ENCODE measurements at places on chromosomes 1 and 21.

DNA sequence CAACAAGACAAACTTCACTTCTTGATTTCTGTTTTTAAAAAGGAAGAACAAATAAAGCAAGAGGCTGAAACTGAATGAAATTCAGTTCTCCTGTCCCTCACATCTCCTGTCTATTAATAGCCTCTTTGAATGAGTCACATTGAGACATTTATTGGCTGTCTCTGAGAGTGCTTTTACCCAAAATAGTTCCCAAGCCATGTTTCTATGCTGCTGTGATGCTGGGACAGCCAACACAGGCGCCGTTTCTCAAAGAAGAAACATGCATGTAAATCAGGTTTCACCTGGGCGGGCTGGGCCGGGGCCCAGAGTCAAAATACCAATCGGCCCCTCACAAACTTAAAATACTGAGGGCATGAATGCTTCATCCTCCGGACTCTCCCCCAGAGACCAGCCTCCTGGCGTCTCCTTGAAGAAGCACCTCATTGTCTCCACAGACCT, 105.2 kb downstream of the EDEM3 start:
- peak; percentile 40 for DNase-seq

DNA sequence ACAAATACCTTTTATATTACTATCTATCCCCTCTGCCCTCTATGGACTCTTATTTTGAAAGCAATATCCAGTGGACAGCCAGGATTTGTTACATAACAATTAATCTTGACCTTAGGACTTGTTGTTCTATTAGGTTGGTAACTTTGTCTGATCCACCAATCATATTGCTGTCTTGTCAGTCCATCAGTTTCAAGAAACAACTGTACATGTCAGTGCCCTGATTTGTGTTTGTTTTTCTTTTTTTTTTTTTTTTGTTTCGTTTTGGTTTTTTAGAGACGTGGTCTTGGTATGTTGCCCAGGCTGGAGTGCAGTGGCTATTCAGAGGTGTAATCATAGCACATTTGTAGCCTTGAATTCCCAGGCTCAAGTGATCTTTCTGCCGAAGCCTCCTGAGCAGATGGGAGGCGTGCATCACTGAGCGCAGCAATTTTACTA, 1.5 kb upstream of the SCP2 start:
- no peak for DNase-seq

DNA sequence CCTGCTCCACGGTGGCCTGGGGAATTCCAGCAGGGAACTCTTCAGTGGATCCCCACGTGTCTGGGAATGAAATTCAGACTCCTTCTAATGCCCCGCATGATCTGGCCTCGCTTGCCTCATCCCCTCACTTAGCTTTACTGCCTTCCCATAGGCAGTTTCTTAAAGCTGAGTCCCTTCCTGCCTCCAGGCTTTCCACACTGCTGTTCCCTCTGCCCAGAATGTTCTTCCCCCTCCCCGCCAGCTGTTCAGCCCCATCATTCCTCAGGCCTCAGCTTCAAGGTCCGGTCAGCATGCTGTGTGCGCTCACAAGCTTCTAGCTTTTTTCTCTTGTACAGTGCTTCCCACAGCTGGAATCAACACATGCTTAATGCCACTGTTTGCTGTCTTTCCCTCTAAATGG, 54.9 kb upstream of the WASF2 start:
- no peak for DNase-seq

DNA sequence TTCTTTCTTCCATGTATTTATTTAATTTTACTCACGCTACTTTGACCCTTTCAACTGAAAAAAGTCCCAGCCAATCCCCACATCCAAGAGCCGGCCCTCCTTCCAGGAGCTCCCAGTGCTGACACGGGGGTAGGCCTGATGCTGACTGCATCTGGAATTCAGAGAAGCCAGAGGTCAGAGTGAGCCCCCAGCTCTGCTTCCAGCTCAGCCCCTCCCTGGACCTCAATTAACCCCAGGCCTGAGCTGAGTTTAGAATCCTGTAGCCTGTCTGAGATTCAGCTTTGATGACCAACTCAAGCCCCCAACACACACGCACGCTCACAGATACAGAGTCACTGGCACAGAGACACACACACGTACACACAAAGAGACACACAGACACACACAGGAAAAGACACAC, 247.9 kb downstream of the NPHP4 start:
- DNase-seq, result no peak

GRCh38 chr1:206965781-206966180, 4.5 kb downstream of the FCAMR start:
- DNase-seq, result no peak

DNA sequence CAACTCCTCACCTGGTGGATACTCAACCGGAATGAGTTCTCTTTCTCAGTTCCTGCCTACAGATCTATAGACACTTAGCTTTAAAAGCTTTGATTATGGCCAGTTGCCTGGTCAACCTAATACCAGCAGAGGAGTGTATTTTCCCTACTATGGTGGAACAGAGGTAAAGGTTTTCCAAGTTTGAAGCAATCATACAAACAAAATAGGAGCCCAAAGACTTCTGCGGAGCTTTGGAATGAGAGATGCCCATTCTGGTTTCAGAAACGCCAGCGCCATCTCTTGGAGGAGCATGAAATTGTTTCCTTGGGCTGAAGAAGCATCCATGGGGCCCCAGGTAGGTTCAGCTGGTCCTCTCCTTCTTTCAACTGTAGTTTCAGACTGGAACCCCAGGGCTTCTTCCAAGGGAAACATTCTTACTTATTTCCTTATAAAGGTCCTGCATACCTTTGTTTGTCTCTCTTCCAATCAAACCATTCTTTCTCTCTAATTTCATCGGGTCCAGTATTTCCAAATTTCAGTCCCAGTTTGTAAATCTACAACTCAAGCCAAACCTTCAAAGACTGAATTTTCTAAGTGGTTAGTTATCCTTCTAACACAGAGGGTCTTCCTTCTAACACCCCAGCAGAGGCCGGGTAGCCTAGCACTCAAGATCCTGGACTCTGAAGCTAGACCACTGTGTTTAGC, 95.9 kb downstream of the KCNJ15 start:
- DNase-seq, result peak; percentile 66

DNA sequence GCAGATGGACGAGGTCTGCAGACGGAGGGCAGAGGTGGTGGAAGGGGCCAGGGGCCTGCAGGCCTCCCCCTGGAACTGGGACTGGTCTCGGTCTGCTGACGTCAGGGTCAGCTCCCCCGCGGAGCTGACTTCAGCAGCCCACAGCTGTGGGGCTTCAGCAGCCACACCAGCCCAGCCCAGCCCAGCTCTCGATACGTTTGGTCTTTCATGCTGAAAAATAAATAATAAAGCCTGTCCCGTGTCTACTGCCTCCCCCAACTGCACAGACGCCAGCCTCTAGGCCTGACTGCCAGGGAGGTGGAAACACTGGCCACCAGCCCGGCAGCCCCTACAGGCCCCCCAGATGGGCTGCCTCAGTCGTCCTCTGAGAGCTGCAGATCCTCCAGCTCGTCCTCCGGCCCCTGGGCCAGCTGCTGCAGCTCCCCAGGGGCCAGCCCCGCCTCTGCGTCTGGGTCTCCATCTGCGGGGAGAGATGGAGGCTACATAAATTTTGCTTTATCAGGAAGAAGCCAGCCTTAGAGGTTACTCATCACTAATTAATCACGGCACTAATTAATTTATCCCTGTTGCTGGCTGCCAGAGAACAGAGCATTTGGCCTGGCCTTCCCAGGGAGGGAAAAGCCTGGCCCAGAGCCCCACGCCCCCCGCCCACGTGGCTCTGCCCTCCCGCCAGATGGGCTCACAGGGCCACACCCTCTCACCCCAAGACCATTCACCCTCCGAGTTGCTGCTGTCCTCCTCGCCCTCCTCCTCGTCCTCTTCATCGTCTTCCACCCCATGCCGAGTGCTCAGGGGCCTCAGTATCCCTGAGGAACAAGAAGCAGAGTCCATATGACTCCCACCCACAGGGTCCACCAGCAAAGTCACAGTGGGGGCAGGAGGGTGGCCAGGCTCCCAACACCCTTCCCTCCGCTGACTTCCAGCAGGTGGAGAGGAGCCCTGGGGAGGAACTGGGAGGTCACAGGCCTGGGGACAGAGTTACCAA, 14.4 kb downstream of the NOC2L start:
- no peak for DNase-seq

GRCh38 chr1:41791667-41792484, 126.8 kb downstream of the HIVEP3 start:
- no peak for DNase-seq

DNA sequence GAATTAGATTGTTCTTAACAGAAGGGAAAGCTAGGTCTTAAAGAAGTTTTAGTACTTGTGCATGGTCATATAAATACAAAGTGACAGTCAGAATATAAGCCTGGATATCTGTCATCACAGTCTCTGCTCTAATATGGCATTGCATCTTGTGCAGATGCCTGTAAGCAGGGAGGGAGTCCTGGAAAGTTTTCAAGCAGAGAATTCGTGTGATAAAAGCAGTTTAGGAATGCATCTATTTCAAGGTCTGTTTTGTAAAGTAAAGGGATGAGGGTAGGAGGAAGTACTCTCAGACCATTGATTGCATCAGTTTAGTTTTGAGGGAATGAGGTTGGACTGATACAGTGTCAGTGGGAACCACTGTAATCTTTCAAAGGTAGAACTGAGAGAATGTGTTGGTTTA, 30.6 kb downstream of the IARS2 start:
- no peak for DNase-seq

DNA sequence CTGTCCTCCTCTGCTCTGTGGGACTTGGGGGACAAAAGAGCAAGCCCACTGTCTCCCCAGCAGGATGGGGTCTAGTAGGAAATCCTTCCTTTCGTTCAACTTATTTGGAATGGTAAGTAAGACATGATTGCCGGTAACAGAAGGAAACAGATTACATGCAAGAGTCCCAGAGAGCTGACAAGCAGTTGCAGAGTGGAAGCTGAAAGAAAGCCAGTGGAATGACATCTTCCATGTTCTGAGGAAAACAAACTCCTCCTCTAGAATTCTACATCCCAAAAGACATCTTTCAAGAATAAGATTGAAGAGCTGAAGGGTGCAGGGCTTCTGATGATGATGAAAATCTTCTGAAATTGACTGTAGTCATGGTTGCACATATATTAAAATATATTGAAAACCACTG, 619.4 kb downstream of the KIF26B start:
- DNase-seq, result no peak

GRCh38 chr1:17875882-17876280, 120.7 kb downstream of the ACTL8 start:
- no peak for DNase-seq

DNA sequence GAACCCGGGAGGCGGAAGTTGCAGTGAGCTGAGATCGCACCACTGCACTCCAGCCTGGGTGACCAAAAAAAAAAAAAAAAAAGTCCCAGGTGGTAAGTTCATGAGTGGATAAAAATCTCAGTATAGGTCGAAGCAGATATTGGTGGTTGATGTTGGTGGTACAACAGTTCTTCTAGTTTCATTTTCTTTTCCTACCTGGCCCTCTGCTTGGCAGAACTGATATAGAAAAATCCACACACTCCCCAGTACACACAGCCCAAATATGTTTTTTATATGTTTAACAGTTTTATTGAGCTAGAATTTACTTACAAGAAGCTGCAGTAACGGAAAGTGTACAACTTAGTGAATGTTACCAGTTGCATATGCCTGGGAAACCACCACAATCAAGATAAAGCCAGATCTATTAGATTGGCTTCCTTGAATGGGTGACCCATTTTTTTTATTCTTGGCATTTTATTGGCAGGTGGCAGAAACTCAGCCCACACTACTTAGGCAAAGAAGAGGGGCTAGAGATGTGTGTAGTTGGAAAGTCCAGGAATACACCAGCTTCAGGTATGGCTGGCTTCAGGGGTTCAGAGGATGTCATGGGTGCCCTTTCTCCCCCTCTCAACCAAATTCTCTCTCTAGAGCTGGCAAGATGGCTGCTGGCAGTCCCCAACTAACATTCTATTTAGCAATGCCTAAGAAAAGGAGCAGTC, 118.3 kb upstream of the SLC25A33 start:
- DNase-seq, result no peak

GRCh38 chr1:22676916-22677583, 24.0 kb downstream of the C1QB start:
- DNase-seq, result no peak

DNA sequence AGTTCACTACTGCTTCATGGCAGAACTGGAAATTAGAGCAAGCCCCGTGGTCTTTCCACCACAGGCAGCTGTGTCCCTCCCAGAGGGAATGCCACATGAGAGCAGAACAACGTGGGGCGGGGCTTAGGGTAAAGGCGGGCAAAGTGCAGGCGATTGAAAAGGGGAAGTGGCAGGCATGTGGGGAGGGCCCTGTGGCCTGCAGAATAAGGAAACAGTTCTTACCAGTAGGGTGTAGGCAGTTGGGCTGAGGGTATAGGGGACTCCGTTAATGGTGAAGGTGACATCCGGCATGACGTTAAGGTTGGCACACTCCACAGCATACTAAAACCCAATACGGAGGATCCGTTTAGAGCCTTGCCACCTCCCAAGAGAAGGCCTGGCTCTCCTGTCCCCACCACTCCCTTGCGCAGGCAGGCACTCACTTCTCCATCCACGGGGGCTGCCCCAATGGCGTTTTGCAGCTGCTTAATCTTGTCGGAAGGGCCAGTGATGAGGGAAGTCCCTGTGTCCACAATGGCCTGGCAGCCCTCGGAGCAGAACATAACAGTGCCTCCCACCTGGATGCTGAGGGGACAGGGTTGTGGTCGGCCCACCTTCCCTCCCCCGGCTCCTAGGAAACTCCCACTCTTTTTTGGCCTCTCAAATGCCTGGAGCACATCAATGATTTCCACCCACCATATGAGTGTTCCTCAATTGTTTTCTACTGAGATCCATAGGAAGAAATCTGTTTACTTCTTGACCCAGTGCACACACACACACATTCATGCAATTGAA, 9.1 kb upstream of the RAB7B start:
- DNase-seq, result peak; percentile 92

DNA sequence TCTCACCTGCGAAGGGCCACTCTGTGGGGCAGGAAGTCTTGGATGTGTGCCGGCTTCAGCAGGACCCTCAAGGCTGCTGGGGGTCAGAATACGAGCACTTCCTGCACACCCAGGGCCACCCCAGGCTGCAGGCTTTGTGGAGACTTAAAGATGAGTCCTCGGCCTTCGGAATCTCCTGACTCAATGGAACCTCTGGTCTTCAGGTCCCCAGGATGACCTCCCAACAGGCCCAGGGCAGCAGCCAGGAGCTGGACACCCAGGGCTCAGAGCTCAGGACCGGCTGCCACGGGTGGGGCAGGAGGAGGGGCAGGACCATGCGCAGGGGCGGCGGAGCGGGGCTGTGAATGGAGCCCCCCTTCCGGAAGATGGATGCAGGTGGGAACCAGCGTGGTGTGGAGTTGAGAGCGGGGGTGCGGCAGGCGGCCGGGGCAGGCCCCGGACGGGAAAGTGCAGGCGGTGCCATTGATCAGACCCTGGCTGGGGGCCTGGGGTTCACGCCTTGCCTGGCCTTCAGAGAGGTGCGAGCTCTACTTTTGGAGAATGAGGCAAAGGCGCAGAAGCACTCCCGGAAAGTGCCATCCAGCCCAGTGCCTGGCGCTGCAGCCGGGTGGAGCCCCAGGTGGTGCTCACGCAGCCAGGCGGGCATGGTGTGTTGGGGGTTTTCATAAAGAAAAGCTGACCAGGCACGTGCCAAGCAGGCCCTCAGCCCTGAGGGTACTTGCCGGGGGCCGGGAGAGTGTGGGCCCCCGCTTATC, 10.4 kb downstream of the COL18A1 start:
- DNase-seq, result no peak
